A549 treated with GW870086 at 1 μM for 4 hours (cell line): ENCODE measurements at places on chromosomes 2 and 18. TPM values are rescaled to one million over a fixed set of nuclear protein-coding genes. Genes with fewer than 3 reads are reported as not detected.

The SLC4A5 gene
- total RNA-seq: 0.11 to 0.47 TPM (median 0.20 TPM) in 5 replicates

The SNED1 gene
- 0.79 to 2.5 TPM (median 1.2 TPM) in 5 replicates for total RNA-seq

The PLCD4 gene
- 0.29 to 0.68 TPM (median 0.44 TPM) in 5 replicates for total RNA-seq

The SPP2 gene
- not detected in 5 replicates for total RNA-seq

The CROCC2 gene
- total RNA-seq: not detected in 5 replicates

The MAP3K19 gene
- not detected in 5 replicates for total RNA-seq

The TGFBRAP1 gene
- total RNA-seq: 14.2 to 17.6 TPM (median 16.4 TPM) in 5 replicates

The VWA3B gene
- total RNA-seq: 0.37 to 0.61 TPM in 2 of 5 replicates, not detected in the others

The CRYGD gene
- total RNA-seq: not detected in 5 replicates

The ANKRD62 gene
- total RNA-seq: not detected in 5 replicates

The PIEZO2 gene
- total RNA-seq: 0.58 to 1.2 TPM (median 0.66 TPM) in 5 replicates
